ENCODE measurements at places on chromosomes 6 and 20.
A peak's percentile ranks its signal among the peaks of the same experiment; 100 is the strongest.

DNA sequence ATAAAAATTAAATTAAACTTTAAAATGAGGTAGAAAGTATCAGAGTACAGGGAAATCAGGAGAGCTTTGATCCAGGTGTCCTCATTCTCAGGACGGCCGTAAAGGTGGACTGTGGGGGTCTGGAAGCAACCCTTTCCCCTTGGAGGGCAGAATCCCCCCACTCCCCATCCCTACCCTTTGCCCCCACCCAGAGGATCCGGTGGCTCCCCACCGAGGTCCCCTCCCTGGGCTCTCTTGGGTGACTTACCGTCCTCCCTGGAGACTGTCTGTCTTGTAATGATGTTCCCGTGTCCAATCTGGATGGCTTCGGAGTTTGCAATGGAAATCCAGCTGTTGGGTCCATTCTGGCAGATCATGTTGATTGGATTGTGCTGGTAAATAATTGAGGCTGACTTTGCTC is 7.3 kb downstream of the ZBP1 start:
- DNase-seq = no peak

DNA sequence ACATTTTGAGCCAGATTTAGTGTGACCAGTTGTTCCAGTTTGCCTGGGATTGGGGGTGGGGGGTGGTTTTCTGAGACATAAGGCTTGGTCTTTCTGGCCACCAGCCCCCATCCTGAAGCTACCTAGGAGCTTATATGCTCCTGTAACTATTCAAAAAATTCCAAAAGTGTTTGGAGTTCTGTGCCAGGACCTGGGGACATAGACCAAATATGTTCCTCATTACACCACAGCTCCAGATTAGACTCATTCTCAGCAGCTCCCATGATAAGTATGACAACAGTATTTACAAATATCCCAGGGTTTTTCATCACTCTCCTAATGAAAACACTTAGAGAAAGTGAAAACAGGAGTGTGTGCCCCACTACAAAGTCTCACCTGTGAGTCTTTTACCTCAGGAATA is 37.8 kb upstream of the RNF144B start:
- no peak for DNase-seq

- DNase-seq = no peak
These were observed 131.9 kb downstream of the UST start for GRCh38 chr6:148878683-148879082.

GRCh38 chr6:51792273-51793030 is 295.0 kb downstream of the PKHD1 start:
- DNase-seq = no peak

GRCh38 chr6:156782691-156783320 is 5.6 kb downstream of the ARID1B start:
- no peak for DNase-seq

- DNase-seq = no peak
These were observed 36.9 kb downstream of the UTRN start for GRCh38 chr6:144321839-144322591.

DNA sequence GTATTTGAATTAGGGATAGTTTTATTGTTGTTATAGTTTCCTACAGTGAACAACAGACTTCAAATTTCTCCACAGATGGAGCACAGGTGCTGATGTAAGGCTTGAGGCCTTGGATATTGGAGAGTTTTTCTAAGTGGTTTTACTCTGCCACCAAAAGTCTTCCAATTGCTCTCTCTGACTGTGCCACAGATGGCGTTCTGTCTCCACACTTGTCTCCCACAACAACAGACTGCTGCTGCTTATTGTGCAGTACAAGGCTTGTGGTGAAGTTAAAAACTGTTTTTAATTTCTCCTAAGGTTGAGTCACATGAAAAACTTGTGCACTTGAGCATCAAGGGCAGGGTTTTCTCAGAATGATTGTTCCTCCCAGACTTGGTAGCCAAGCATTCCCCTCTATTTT is 460.9 kb upstream of the KHDRBS2 start:
- no peak for DNase-seq

DNA sequence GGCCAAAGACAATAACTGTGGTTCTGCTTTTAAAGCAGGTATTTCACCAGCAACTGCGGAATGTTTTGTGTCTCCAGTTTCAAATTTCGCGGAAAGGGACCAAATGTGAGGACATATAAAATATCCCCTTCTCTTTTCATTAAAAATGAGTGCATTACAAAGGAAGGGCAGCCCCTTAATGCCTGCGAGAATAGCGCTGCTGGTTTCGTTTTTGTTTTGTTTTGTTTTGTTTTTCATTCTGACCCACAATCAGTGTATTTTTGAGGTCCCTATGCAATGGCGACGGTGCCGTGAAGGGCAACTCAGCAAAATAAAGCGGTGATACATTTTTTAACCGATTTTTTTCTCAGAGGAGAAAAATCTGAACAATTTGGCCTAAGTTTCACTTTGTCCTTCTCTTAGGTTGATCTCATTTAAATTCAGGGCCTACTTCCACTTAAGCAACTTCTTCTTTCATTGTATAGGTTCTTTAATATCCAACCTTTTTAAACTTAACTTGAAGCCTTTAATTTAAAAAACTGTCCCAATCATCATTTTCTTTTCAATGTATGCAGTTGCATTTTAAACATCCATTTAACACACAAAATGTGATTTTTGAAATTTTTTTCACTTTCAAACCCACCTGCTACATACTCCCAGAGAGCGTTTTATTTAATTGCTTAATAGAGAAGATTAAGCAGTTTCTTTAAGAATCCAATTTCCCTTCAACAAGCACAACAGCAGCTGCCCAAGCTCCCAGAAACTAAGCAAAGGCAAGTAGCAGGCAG is 2.9 kb upstream of the HIVEP2 start:
- no peak for DNase-seq

DNA sequence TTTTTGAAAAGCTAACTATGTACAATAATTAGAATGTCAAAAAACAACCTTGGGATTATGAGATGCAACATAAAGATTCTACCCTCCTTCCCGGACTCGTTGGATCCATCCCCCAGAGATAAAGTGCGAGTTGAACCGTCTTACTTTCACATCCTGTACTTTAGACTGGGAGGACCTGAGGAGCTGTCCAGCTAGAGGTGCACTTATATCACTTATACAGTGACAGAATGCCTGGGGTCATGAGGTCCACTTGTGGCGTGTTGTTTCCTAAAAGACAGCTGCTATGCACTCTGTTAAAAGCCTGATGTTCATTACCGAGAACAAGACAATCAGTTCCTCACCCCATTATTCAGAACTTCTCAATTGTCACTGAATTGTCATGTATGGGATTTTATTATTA is 2.1 kb downstream of the CDS2 start:
- DNase-seq = no peak

- no peak for DNase-seq
These were observed 146.4 kb downstream of the AKAP7 start for GRCh38 chr6:131281471-131282270.

DNA sequence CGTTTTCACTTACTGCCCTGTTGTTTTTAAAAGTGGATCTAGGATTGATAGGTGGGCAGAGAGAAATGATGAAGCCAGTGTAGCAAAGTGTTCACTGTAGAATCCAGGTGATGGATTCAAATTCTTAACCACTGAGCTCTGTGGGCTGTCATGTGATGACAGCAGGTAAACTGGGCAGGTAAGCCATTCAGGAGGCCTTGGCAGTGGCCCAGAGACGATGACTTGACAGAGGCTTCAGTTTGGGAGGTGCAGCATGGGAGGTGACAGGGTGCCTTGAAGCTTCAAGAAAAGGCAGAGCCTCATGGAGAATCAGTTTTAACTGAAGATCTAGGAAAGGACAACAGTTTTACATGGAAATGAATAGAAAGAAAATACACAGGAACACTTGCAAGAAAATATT is 2.0 kb downstream of the NAA20 start:
- DNase-seq = no peak

GRCh38 chr6:114068771-114069170 is 97.8 kb upstream of the HDAC2 start:
- no peak for DNase-seq

- DNase-seq = no peak
These were observed 75.5 kb downstream of the PTPN1 start for GRCh38 chr20:50585678-50586077.

DNA sequence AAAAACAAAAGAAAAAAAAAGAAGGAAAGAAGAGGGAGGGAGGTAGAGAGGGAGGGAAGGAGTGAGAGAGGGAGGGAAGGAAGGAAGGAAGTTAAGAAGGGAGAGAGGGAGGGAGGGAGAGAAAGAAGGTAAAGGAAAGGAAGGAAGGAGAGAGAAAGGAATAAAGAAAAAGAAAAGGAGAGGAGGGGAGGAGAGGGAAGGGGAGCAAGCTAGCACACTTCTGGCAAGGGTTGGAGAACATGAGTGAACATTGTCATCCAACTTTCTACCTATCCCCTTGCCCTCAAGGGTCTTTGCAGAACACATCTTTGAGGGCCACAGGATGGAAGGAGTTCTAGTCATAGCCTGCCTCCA is 34.1 kb upstream of the IL17A start:
- no peak for DNase-seq

GRCh38 chr6:67885081-67886033 is 749.7 kb upstream of the ADGRB3 start:
- no peak for DNase-seq

DNA sequence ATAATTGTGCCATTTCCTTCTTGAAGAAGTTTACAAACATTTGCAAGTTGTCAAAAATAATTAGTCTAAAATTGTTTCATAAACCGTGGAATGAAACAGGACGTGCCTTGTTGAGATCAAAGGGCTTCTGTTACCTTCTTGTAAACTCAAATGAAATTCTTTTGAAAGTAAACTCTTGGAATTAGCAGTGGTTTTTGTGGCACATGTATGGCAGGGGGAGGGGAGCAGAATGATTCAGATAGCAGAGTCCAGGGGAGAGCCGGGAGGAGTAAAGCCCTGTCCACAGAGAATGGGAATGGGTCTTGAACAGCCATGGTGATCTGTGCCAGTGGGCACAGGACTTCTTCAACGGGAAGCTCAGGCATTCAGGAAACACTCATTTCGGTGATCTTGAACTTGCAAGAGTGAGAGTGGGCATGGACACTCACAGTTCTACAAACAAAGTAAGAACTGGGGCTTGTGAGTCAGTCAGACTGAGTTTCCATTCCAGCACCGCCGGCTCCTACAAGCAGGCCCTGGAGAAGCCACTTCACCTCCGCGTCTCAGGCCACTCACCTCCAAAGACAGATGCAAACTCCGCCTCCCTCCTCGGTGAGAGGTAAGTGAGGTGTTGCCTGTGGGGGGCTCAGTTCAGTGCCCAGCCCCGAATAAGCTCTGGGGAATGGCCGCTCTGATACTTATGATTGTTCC is 143.1 kb downstream of the CDH26 start:
- DNase-seq = no peak

DNA sequence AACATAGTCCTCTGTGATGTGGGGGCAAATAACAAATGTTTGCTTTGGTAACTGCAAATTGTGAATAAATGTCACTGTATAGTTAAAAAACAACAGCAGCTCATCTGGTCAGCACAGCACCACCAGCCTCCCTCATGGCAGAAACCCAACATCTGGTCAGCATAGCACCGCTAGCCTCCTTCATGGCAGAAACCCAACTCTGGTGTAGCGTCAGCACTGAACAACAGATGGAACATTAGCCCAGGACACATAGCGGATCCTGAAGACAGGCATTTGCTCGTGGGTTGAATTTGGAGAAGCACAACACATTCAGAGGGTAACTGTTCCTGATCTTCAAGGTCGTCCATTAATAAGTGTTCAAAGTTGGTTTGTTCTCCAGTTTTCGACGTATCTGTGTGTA is 265.9 kb downstream of the DLL1 start:
- DNase-seq = peak; percentile 42

DNA sequence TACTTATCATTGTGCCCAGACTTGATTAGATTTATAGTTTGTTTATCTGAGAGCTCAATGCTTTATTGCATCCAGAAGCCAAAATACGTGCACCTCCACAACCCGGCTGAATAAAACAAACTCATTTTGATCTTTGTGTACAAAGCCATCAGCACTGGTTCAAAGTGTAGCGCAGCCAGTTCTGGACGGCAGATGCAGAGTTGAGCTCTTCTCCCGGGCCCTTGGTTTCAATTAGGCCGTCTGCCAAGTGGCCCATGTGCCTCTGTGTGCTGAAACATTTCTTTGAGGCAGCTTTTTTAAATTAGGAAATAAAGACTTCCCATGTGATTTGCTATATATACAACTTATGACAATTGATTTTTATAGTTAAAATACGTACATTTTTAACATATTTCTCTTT is 96.2 kb upstream of the RSPO3 start:
- DNase-seq = peak; percentile 73

- DNase-seq = no peak
These were observed 34.9 kb downstream of the DYNLT1 start for GRCh38 chr6:158609455-158610155.

DNA sequence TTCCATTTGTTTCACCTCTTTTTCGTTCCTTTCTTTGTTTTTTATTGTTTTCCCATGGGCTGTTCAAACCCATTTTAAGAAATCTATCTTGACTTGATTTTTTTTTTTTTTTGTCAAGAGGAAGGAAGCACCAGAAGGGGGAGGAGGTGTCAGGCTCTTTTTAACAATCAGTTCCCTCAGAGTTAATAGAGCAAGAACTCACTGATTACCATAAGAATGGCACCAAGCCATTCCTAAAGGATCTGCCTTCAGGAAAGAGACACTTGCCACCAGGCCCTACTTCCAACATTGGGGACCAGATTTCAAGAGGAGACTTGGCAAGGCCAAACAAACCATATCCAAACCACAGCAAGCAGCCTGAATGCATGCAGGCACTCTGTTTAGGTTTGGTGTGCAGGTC is 168.0 kb downstream of the OTOR start:
- no peak for DNase-seq

DNA sequence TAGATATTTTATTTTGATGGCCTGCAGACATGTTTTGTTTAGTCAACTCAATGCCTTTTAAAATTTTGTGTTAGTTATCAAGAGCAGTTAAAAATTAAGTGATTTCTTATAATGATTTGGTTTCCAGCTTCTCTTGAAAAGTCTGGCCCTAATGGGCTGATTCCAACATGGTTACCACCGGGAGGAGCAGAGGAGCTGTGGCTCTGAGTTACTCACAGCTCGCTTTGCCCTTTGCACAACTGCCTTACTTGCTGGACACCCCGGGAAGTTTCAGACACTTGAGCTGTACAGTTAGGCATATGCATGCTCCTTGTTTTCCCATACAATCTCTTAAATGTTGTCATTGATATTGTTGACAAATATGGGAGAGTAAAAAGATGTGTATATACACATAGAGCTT is 173.1 kb upstream of the MMS22L start:
- no peak for DNase-seq

DNA sequence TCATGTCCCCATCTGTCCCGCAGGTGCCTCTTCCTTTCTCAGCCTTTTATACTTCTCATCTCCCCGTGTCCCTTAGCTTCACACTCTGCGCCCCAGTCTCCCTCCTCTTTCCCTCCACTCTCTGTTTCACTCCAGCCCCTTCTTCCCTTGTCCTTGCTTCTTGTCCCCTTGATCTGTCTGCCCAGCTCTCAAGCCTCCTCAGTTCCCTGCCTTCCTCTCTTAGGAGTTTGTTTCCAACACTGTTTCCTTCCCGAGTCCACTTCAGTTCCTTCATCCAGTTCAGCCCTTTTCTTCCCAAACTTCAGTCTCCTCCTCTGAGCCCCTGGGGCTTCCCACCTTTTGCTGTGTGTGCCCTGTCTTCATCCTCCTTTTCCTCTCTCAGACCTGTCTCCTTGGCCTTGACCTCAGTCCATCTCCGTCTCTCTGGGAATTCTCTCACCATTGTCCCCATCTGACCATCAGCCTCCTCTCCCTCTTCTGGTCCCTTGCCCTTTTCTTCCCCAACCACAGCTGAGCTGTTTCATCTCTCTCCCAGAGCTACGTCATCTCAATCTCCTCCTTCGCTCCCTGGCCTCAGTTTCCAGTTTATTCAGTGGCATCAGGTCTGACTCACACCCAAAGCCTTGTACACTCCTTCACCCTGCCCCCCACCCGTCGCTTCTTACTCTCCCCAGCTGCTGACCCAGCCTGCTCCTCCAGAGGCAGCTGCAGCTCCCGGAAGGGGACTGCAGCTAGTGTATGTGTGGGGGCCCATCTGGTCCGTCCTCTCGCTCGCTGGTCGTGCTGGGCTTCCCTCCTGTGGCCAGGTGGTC is 2.7 kb upstream of the DDR1 start:
- no peak for DNase-seq
